ENCODE measurements at places on chromosomes 11 and 22.

GRCh38 chr11:117851106-117851505, 25.4 kb downstream of the FXYD6 start:
- DNase-seq, result no peak

GRCh38 chr22:17631076-17631565, 2.6 kb upstream of the ATP6V1E1 start:
- no peak for DNase-seq

GRCh38 chr11:46427364-46427763, 35.8 kb upstream of the CHRM4 start:
- DNase-seq, result no peak

GRCh38 chr11:95549301-95549700, 240.3 kb downstream of the FAM76B start:
- DNase-seq, result no peak

- DNase-seq, result no peak
Measured at GRCh38 chr11:102590276-102591049, 34.7 kb downstream of the MMP20 start.

DNA sequence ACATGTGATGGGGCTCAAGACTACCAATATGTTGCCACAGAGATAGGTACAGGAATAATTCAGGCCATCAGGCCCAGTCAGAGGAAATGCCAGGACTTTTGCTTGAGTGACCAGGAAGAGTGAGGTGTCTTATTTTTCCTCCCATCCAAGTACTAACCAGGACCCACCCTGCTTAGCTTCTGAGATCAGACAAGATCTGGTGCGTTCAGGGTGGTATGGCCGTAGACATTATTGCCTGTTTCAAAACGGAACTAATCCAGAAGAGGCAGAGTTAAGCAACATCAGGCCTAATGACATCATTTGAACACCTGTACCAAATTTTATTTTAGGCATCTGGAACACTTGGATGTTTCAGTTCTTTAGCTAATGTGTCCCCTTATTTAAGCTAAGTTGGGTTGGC, 205.5 kb upstream of the POU2AF2 start:
- no peak for DNase-seq

GRCh38 chr11:88158081-88158480, 17.2 kb downstream of the RAB38 start:
- DNase-seq, result no peak

DNA sequence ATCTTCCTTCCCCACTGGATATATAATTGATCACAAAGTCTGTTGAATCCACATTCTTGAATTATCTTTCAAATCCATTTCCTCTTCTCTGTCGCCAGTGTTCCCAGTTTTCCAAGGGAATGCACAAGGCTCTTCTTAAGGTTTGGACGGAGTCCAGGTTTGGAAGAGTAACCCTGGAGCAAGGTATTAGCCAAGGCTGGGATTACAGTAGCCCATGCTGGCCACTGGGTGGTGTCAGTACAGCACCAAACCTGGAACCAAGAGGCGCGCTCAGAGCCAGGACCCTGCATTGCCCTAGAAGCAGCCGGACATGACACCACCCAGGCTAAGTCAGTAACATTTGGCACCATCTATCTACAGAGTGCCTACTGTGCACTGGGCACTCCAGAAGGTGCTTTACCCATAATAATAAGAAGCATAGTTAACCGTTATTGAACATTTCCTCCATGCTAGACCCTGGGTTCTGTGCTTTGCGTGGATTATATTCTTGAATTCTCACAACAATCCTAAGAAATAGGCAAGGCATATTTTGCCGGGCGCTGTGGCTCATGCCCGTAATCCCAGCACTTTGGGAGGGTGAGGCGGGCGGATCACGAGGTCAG, 48.0 kb upstream of the CLPB start:
- DNase-seq, result no peak
